ENCODE measurements at places on chromosomes 16 and 17.
A peak's percentile ranks its signal among the peaks of the same experiment; 100 is the strongest.

GRCh38 chr16:65010125-65010524 is 111.7 kb downstream of the CDH11 start:
- 0 out of 3 replicates have a peak, but pooled peaks have one; percentile 20 for ATAC-seq

DNA sequence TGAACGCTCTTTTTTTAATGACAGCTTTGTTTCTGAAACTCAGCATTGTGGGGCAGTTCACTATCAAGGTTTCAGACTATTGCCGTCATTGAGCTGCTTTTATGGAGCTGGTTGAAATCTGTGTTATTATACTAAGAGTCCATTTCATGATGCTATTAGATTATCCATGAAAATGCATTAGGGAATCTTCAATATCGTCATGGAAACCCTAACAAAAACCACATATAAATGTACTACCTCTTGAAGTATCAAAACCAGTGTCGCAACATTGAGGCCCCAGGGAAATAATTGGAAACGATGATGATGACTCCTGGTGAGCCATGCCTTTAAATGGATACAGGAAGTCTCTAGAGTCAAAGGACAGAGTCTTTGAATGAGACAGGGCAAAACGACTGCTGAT is 231.6 kb upstream of the CPHXL start:
- ATAC-seq: no peak

DNA sequence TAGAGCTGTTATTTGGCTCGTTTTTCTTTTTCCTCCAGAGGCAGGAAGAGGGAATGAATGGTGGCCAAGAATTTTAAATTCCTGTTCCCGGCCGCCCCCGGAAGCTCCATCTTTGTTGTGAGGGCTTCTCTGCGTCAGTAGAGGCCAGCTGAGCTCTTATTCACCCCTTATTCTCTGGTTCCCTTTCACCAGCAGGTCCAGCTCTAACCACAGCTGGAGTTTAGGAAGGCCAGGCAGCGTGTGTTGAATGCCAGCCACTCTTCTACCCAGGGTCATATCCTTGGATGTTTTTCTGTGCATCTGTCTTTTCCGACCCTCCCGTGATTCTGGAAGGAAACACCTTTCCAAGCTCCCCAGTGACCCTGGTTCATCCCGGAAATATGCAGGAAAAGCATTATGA is 570.5 kb downstream of the WWOX start:
- no peak for ATAC-seq

GRCh38 chr16:79329166-79329521 is 271.4 kb downstream of the MAF start:
- no peak for ATAC-seq

- no peak for ATAC-seq
Observed at GRCh38 chr17:33436321-33436720, 143.2 kb upstream of the ASIC2 start.

GRCh38 chr16:83961591-83961990 is 6.5 kb upstream of the NECAB2 start:
- no peak for ATAC-seq

GRCh38 chr16:82190386-82190785 is 20.4 kb upstream of the MPHOSPH6 start:
- no peak for ATAC-seq

DNA sequence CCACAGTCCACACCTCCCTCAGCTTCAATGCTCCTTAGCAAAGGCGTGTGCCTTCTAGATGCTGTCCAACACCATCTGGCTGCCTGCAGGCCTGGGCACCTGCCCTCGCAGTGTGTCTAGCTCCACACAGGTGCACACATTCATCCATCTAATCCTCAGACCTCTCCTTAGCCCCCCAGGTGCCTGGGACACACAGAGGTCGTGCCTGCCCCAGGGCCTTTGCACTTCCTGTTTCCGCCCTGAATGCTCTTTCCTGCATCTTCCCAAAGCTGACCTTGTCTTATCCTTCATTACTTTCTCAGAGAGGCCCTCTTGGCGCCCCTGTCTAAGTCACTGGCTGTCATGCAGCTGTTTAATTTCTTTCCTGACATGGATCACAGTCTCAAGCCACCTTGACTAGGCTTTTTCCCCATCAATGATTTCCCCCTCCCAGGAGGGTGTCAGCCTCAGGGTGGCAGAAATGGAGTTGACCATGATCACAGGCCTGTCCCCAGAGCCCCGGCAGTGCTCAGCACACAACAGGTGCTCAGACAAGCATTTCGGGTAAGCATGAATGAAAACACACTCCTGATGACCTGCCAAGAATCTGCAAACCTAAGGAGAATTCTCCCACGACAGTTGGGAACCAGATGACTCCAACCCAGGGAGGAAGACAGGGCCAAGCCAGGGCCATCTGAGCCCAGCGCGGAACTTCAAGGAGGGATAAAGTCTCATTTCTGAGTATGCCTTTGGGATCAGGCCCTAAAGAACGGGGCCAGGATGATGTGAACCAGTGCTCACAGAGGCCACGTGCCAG is 76.3 kb downstream of the LITAF start:
- ATAC-seq: no peak

DNA sequence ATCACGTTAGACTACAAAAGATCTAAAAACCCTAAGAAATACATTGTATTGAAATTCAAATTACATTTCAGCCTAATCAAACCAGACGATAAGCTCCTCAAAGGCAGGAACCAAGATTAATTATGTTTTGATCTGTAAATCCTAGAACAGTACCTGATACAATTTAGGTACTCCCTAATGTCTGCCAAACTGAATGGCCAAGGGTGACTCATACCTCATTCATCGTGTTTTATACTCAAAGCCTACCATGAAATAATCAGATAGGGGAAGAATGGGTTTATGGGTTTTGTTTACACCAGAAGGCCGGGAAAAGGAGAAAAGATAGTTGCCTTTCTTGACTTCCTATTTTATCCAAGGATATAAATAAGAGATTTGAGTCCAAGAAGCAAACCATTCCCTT is 19.3 kb downstream of the MMD start:
- ATAC-seq: no peak

DNA sequence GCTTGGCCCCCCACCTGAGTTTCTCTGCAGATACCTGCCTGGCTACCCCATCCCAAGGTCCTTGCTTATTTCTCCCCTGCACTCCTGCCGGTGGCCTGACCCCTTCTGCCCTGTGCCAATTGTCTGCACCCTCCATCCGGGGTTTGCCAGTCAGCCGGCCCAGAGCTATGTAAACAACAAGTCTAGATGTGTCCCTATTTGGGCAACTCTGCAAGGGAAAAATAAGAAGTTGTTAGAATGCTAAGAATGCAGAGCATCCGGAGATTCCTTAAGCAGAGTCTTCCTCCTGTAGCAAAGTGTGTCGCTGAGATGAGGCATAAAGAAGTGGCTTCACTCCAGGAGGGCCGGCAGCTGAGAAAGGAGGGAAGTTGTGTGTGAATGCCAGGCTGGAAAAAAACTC is 46.6 kb downstream of the RGS9 start:
- peak; percentile 53 for ATAC-seq

DNA sequence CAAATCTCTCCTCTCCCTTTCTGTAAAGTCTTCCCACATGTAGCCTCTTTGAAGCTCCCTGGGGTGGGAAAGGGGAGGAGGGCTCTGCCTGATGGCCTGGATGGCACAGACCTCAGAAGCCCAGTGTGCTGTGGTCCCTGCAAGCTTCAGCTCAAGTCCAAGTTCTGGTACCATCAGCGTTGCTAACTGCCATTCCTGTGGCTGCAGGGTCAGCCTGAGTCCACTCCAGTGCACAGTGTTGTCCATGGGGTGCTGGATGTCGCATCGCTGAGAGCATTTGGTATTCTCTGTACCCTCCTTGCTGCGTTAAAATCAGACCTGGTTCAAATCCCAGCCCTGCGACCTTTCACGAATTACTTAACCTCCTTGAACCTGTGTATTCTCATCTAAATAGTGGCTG is 105.1 kb downstream of the RAB11FIP4 start:
- ATAC-seq: no peak

GRCh38 chr16:84808826-84809225 is 11.0 kb upstream of the CRISPLD2 start:
- ATAC-seq: no peak

- ATAC-seq: no peak
Observed at GRCh38 chr17:64480951-64481350, 15.9 kb downstream of the POLG2 start.

GRCh38 chr17:64787921-64788271 is 125.8 kb upstream of the SMURF2 start:
- ATAC-seq: no peak

- ATAC-seq: no peak
Observed at GRCh38 chr17:16882243-16882925, 89.5 kb downstream of the TNFRSF13B start.

- no peak for ATAC-seq
Observed at GRCh38 chr16:60302676-60303075, 1568.6 kb upstream of the GOT2 start.

Measured in SK-N-SH treated with all-trans-retinoic acid at 6 μM for 48 hours (cell line).